Suprapubic skin (tissue), 4 donors: ENCODE measurements at places on chromosomes 3 and 15. TPM values are rescaled to one million over a fixed set of nuclear protein-coding genes. Genes with fewer than 3 reads are reported as not detected.

Gene TRH
- total RNA-seq: not detected

DNA sequence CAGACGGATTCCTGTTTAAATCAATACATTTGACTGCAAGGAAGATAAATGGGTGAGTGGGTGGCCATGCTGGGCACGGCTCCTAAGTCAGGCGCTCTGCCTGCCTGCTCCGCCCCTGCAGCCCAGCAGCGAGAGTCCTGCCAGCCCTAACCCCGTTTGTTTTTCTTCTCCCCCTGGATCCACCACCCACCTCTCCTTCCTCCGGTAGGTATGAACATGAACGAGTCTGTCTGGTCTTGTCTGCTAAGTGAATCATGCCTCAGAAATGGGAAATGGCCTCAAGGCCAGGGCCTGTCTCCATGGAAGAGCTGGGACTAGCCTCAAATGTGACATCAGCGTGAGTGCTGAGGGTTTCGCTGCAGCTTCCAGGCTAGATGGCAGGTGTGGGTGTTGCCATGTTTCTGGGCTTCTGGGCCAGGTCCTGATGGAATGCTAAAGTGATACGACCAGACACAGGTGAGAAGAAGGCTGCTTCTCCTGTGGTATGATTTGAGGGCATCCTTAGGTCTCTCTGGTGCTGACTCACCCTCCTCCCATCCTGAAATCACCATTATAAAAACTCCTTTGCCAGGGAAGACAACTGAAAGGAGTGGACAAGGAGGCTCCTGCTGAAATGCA, 5.6 kb upstream of the FEM1B start:
- peak overlapping the region; percentile 98 for H3K27ac ChIP-seq
- H3K27me3 ChIP-seq: no peaks in the 10 kb centered on the region
- no peaks in the 10 kb centered on the region for H3K36me3 ChIP-seq
- H3K4me1 ChIP-seq: peaks cover 73% of the 10 kb centered on the region
- peak; percentile 70 for DNase-seq
- no peak overlapping the region for H3K4me3 ChIP-seq

Gene SUCNR1
- total RNA-seq: 1.5 TPM

GRCh38 chr3:3196148-3196861, 16.8 kb upstream of the CRBN start:
- no peaks in the 10 kb centered on the region for H3K36me3 ChIP-seq
- DNase-seq: no peak
- no peak overlapping the region for H3K4me3 ChIP-seq
- H3K4me1 ChIP-seq: no peaks in the 10 kb centered on the region

DNA sequence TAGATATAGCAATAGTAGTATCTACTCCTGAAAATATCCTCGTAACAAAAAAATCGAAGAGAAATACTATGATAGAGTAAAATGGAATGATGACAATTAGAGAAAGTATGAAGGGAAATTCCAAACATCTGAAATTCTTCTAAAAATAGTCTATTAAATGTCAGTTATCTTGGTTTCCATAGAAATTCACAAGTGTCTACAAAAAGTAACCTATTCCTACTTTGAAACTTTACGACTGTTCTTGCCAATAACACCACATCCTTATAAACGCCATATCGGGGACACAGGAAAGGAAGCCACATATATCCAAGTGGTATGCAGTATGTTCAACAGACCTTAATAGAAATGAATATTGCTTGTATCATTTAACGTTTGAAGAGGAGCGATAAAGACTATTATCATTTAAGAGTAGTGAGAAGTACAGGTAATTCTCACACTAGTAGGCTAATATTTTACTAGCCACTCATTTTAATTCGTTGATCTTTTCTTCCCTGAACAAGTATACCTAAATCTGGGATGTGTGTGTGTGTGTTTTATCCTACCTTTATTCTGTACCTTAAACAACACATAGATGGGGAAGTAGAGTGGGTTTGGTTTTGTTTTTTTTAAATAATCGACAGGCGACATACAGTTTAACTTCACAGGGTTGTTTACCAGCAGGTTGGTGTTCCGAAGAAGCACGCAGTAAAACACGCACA, 1.2 kb downstream of the GPR176 start:
- H3K27me3 ChIP-seq: peaks cover 10% of the 10 kb centered on the region
- peak overlapping the region; percentile 64 for H3K4me3 ChIP-seq
- H3K27ac ChIP-seq: no peak overlapping the region
- no peaks in the 10 kb centered on the region for H3K36me3 ChIP-seq
- no peak for DNase-seq

DNA sequence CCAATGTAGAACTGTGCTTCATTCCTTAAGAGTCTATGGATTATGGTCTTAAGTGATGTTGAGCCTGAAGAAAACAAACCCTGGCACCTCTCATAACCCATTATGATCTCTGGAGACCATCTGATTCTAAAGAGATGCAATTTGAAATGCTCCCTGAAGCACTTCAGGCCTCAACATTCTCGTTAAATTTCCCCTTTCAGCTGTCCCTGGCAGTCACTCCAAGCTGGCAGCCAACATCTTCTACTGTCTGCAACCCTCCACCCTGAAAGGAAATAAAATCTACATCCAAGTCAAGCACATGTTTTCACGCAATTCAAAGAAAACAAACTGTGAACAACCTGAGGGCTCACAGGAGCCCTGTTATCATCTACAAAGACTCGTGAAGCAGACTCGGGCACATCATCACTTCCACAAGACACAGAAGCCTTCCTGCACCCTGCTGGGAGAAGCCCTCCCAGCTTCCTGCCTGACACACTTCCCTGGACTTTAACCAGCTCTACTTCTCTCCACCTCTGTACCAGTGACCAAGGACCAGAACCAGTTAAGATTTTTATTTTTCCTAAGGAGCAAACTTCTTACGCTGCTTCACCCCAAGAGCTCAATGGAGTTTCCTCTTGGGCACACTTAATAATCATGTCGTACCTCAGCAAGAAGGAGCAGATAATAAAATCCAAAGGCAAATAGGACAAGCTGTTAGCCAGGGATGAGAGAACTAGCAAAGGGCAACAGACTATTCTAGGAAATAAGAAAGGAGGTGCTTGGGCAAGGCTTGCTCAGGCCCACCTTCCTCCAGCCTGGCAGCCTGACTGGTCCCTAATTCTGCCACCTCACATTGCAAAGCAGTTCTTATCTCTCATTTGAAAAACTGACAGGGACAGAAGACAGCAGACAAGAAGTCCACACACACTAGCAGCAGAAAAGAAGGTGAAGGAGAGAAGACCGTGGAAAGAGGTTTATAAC, 67.1 kb downstream of the MAGI1 start:
- no peak for DNase-seq
- H3K36me3 ChIP-seq: no peaks in the 10 kb centered on the region
- H3K27ac ChIP-seq: no peak overlapping the region
